ENCODE measurements at places on chromosomes 1 and 21. TPM values are rescaled to one million over a fixed set of nuclear protein-coding genes. Genes with fewer than 3 reads are reported as not detected.

- DNase-seq: no peak
These were observed 555.8 kb downstream of the PLA2G4A start for GRCh38 chr1:187384504-187384903.

GRCh38 chr1:21307663-21308305, 17.5 kb upstream of the ECE1 start:
- DNase-seq: no peak

- no peak for DNase-seq
These were observed 35.0 kb upstream of the JAK1 start for GRCh38 chr1:65001231-65001792.

- no peak for DNase-seq
These were observed 5.0 kb downstream of the C4BPA start for GRCh38 chr1:207109004-207109403.

The C1orf115 gene
- 1.3 TPM for total RNA-seq

DNA sequence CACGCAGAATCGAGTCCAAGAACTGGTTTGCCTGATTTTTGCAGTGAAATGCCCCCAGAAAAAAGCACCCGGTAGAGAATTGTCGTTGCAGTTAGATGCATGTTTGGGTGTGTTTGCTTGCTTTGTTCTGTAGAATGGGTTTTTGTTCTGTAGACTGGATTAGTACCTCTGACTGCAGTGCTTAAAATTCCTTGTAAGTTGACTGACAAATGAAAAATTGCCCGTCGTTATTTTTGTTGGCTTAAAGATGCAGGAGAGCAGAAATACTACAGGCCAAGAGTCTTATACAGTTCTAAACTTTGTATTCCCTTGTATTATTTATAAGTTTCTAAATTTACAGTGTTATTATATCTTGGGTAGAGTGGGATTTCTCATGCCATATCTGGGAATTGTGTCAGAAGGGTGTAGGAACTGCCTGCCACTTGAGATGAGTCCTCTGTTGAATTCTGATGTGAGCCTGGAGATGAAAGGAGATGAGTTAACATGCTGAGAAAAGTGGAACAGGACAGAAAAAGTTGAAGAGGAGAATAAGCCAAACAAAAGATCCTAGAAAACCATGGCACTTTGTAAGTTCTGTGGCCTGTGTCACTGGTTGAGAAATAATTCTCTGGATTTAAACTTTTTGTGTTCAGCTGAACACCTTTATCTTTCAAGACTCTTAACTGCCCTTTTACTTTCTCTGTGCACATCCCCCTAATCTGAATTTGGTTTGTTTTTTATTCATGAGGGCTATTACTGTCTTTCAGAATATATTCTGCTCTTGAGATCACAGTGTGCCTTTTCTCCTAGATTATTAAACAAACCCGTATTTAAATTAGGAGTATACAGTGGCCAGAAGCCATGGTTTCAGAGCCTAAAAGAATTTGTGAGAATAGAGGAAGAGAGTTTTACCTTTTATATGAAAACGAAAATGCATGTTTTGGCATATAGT, 1.4 kb downstream of the DESI2 start:
- peak; percentile 17 for DNase-seq

The CDK18 gene
- 2.2 TPM for total RNA-seq

GRCh38 chr1:84286071-84286470, 15.4 kb upstream of the SAMD13 start:
- peak; percentile 82 for DNase-seq

DNA sequence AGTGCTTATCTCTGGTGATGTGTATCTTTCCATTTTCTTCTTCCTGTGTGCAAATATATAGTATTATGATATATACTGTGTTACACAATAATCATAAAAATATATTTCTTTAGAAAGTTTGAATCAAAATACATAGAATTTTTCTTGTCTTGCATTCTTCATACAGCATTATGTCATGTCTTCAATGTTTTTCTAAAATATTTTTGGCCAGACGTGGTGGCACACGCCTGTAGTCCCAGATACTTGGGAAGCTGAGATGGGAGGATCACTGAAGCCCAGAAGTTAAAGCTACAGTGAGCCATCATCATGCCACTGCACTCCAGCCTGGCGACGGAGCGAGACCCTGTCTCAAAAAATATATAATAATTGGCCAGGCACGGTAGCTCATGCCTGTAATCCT, 41.6 kb downstream of the IL6R start:
- no peak for DNase-seq

The OLFML2B gene
- total RNA-seq: not detected

DNA sequence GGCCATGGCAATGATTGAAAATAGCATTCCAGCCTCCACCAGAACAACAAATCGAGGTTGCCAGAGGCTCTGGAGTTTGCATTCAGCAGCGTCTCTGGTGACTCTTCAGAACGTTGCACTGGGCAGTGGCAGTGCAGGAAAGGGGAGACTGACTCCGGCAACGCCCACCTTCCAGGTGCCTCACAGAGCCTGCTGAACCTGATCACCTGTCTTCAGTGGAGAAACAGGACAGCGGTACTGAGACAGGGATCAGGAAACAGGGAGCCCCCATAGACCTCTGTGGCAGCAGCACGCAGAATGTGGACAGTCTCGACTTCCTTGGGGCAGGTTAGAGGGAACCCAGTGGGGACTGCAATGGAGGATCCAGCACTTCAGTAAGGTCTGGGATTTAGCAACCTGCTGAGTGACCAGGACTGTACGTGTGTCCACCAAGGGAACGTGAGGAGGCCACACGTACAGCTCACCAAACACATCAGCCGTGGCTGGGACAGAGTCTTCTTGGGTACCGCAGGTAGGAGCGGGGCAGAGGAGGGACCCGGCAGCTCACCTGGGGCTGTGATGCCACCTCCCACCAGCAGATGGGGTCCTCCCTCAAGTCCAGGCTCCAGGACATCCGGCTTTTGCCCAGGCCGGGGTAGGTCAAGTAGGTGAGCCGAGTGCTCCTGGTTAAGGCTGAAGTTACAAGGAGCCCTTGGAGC, 128.6 kb downstream of the PRDM2 start:
- peak; percentile 21 for DNase-seq

DNA sequence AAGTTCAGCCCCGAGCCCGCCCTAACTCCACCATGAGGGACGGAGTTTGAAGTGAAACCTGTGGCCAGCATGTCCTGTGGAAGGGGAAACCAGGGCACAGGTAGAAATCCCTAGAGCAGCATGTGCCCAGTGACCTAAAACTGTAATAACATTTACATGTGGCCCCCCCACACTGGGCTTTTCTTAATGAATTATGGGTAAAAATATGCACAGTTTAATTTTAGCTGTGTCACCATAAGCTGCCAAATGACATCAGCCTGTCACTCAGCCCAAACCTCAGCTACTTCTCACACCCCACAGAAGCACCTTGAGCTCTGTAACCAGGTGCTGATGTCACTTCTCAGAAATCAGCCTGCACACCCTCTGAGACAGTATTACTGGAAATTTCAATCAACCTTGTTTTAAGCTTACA, 50.0 kb upstream of the SLC19A1 start:
- DNase-seq: peak; percentile 4

The SLAMF7 gene
- total RNA-seq: 0.79 TPM

The LCE3D gene
- total RNA-seq: 0.38 TPM

DNA sequence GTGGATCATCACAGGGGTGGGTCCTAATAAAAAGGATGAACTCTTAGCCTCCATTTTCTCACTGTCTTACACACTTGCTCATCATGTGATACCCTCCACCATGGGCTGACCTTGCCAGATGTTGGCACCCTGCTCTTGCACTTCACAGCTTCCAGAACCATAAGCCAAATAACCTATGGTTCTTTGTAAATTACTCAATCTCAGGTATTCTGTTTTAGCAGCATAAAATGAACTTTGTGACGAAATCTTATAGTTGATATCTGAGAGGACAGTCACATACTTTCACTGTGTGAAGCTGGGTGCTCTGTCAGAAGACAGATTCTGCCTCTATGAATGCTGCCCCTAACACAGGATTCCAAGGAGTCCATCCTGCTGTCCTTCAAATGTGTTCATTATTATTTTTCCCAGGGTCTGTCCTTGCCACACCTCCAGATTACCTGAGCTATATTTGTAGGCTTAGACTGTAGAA, 13.8 kb downstream of the DUSP10 start:
- no peak for DNase-seq

All from bronchial epithelial cell (primary cell).